ENCODE measurements at places on chromosomes 1 and 21.

DNA sequence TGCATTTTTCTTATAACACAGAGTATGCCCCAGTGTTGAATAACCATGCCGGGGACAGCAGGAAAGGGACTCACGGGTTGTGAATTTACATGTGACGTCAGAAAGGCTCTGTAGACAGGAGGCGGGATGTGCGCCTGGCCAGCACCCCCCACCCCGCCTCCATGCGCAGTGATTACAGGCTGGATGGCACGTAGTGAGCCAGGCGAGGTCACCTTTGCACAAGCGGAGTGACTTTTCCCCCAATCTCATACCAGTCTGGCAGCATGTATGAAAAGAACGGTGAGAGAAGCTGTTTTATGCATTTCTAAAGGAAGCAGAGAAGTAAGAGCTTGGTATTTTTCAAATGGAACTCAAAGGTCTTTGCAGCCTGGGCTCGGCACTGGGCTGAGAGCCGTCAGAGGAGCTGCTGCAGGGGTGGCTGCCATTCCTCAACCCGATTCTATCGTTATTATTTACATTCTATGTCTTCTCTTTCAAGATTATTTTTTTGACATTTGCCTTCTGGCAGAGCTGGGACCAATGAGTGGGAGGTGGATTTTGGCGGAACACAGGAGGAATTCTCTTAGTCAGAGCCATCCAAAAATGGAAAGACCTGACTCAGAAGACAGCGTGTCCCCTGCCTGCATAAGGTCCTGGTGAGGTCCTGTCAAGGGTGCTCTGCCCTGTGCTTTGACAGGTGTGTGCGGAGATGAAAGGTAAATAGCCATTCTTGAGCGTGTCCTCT lies 115.6 kb upstream of the SLC45A1 start:
- DNase-seq: no peak

- DNase-seq: no peak
Measured at GRCh38 chr1:211900441-211900840, 69.9 kb upstream of the LPGAT1 start.

GRCh38 chr1:109754738-109755137 lies 9.0 kb downstream of the EPS8L3 start:
- DNase-seq: no peak

- DNase-seq: no peak
Measured at GRCh38 chr1:40877698-40878097, 15.5 kb upstream of the CITED4 start.

DNA sequence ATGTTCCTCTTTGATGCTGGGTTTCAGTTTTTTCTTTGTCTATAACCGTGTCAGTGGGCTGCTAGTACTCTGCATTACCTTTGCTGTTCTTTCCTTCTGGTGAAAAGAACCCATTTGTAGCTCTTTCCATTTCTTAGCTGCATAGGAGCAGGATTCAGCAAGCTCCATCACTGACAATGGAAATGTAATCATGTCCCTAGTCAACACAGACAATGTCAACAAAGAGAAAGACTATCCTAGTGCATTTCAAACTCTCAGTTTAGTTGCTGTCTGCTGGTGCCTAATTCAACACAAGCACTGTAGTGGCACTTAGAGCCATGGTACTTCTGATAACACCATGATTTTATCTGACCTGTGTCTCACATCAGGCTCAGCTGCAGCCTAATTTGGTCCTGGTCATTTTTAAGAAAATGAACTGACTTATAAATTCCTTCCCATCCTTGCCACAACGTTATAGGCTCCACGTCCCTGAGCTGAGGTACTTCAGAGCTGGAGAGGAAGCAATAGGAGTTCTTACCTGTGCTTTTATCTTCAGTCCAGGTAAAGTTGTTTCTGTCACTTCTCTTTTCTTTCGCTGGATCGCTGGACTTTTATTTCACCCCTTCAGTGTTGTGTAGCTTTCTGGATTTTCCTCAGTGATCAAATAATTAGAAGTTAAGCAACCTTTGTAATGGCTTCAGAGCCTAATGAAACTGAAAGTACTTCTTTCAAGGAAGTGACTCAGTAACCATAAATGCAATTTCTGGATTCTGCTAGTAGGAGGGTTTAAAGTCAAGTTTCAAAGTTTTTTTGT lies at the start of gene GBP3:
Gene GBP3 (minus strand): TSS at position 700 of the 793 bp plus-strand sequence. CDS start 2,145 bp downstream, outside the sequence.
- DNase-seq: no peak

DNA sequence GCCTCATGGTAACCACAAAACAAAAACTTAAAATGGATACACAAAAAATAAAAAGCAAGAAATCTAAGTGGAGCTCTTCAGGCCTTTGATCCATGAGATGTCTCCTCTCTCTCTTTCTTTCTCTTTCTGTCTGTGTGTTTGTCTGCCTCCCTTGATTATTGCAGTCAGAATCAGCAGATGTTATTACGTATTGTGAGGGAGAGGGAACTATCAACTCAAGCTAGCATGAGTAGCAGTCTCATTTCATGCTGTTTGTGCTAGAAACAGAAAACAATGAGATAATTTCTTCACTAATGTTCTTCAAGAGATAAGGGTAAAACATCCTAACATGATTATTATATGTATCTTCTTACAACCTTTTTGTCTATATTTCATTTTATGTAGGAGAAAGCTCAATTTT lies 103.7 kb upstream of the PDC start:
- no peak for DNase-seq

DNA sequence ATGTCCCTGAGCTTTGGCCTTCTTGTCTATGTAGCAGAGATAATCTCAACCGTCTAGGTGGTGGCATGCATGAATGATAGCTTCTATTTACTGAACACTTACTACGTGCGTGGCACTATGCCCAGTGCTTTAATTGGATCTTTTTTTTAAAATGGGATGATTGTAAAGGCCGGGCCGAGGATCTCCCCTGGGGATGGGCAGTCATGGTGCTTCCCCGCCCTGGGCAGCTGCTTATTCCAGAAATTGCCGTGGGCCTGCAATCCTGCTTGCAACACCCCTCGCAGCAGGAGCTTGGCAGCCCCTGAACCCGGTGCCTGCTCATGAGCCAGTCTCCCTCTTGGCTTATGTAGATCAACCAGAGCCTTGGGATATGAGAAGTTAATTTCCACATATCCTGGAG lies 360.7 kb downstream of the CAMTA1 start:
- DNase-seq: no peak

- DNase-seq: no peak
Measured at GRCh38 chr1:24156542-24157260, 13.8 kb upstream of the IL22RA1 start.

DNA sequence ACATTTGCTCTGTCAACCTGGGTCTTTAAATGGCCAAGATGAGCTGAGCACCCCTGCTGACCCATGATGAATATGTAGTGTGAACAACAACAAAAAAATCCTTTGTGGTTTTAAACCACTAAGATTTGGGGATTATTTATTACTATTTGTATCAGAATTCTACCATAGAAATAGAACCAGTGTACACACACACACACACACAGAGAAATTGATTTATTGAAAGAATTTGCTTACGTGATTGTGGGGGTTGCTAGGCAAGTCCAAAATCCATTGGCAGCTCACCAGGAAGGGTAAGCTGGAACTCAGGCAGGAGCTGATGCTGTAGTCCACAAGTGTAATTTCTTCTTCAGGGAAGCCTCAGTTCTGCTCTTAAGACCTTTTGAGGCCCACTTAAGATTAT lies 82.5 kb upstream of the MAP1LC3C start:
- no peak for DNase-seq

- DNase-seq: no peak
Measured at GRCh38 chr1:91036894-91037829, 15.3 kb upstream of the ZNF644 start.

- no peak for DNase-seq
Measured at GRCh38 chr1:228837817-228838716, 102.8 kb downstream of the RHOU start.

DNA sequence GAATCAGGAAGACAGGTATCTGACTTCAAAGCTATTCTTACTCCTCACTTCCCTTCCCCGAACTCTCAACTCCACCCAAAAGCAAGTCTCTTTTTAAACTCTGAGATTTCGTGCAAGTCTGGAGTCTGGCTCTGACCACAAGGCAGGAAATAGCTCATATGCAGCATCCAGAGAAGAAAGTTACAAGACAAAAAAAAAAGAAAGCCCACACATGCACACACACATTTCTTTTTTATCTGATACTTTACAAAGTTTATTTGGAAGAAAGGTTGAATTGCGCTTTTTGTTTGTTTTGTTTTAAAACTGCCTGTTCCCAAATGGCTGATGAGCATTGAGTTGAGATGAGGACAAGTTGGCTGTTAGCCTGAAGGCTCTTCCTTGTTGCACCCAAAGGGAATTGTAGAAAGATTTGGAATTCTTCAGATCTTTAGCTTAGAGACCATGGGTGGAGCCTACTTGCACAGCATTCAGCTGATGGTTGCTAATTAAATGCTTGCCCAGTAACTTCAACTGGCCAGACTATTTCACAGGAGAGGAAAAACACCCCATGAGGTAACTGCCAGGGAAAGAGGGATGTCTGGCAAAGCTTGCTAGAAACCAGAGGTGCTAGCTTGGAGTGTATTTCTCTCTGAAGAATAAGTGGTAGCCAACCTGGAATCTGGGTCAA lies 490.3 kb downstream of the TTLL7 start:
- DNase-seq: peak; percentile 61

DNA sequence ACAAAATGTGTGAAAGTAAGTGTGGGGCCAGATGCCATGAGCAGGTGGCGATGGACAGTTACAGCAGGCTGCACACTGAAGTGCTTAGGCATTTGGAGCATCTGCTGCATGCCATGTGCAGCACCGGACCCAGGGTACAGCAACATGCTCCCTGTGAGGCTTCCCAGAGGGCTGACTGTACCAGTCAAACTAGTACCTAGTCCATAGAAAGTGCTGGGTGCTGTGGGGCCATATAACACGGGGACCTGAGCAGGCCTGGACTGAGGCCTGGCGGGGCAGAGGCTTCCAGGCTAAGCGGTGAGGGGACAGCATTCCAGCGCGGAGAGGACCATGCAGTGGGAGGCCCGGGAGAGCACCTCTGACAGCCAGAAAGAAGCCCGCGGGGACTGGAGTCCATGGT lies 29.9 kb upstream of the PKP1 start:
- DNase-seq: no peak

GRCh38 chr1:7455796-7456721 lies 315.0 kb upstream of the VAMP3 start:
- no peak for DNase-seq

- DNase-seq: peak; percentile 72
Measured at GRCh38 chr1:40477678-40478053, 576 bp downstream of the ZFP69 start.

DNA sequence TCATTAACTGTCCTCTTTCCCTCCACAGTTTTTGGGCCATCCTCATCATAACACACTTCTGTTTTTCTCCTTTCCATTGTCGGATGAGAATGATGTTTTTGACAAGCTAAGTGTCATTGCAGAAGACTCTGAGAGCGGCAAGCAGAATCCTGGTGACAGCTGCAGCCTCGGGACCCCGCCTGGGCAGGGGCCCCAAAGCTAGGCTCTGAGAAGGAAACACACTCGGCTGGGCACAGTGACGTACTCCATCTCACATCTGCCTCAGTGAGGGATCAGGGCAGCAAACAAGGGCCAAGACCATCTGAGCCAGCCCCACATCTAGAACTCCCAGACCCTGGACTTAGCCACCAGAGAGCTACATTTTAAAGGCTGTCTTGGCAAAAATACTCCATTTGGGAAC lies 28.6 kb upstream of the IFNAR1 start:
- no peak for DNase-seq

DNA sequence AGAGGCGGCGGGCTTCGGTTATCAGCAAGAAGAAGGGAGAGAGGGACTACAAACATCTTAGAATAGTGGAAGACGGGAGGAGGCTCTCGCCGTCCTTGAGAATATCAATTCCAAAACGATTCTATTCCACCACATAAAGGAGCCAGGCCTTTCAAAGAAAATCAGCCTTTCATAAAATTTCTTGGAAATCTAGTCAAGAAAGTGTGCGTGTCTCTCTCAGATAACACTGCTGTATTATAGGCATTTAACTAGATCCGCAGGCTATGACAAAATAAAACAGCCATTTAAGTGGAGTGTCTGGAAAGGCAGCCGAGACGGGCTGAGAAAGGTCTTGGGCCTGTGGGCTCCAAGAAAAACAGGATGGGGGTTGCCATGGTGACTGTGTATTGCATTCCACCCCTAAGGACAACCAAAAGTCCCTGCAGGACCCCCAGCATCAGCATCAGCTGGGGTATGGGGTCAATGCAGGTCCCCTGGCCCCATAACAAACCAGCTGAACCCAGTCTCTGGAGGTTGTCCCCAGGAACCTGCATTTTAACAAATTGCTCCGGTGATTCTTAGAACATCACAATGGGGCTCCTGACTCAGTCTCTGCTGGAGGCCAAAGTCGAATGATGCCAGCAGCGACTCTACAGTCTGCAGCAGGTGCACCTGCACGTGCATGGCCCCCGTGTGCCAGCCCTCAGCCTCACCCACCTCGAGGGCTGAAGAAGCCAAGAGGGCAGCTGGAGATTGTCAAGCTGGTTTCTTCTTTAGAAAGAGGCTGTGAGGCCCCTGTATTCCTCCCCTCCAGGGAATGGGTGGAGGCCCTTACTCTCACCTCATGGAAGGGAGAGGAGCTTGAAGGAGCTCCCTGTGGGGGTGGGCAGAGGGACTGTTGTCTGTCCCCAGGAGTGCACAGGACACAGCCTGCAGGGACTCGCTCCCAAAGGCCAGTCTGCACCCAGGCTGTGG lies 287.4 kb downstream of the NPHP4 start:
- DNase-seq: no peak

DNA sequence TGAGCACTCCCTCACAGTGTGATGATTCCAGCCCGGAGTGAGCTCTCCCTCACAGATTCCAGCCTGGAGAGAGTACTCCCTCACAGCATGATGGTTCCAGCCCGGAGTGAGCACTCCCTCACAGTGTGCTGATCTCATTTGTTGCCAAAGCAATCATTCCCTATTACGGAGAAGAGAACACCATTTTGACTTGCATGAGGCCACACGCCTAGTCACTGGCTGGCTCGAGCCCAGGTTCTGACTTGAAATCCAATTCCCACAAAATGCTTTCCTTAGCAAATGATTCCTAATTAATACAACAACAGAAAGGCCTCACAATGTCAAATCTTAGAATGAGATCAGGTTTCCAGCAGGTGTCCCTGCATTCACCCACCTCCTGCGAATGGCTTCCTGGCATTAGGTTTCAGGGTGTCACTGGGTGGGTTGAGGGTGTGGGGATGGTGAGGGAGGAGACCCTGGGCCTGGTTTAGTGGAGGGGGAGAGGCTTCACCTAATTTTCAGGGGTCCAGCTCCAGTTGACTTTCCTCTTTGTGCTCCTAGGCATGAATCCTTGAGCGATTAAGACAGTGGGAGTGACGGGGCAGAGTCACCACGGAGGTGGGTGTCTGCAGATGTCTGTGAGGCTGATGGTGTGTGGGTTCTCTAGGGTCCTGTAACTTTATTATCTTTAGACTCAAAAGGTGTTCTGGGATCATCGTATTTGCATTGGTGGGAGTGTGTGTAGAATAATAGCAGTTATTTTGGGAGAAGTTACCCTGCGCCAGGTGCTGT lies 158.5 kb downstream of the KCNJ6 start:
- DNase-seq: no peak

DNA sequence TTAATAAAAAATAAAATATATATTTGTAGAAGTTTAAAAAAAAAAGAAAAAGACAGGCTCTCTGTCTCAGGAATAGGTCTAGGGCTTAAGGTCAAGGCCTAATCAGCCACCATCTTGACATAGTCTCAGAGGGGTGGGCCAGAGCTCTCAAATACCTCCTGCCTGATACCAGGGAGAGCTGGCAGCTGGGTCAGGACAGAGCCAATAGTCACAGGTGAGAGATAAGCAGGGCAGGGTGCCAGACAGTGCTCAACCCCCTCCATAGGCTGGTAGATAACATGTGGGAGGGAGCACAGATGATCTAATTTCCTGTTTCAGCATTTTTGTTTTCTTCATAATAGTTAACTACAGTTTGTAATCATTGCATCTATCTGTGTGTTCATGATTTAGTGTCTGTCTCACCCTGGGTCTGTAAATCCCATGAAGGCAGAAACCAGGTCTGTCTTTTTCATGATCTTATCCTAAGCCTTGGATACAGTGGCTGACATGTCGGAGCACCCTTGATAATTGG lies 152.0 kb upstream of the GRIK3 start:
- DNase-seq: no peak
